NCI-H524 treated with DMSO at 0.1 percent for 48 hours (cell line): ENCODE measurements at places on chromosomes 16 and 17.

- no peak for DNase-seq
These were observed 33.5 kb downstream of the XYLT1 start for GRCh38 chr16:17437127-17437720.

DNA sequence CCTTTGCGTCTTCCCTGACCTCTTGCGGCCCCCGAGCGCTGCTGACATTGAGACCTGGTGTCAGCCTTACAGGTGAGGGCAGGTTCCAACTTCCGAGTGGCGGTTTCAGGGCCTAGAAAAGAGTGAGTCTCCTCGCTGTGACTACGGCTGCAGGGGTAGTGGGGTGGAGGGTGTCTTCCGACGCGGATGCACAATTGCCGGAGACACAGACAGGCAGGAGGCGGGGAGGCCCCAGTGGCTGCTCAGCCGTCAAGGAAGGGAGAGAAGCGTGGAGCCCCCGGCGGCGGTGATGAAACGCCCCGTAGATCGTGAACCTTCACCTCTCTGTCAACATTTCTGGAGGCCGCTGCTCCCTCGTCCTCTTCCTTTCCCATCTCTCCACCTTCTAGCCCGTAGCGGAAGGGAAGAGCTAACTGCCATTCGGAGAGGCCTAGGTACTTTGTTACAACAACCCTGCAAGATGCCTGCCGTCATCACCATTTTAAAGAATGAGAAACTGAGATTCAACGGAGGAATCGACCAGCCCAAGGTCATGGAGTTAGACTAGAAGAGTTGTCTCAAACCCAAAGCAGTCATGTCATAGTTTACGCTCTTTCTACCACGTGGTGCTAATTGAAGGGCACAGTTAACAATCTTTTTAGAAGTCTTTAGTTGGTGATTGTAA lies 485 bp downstream of the DNAJA3 start:
- no peak for DNase-seq

DNA sequence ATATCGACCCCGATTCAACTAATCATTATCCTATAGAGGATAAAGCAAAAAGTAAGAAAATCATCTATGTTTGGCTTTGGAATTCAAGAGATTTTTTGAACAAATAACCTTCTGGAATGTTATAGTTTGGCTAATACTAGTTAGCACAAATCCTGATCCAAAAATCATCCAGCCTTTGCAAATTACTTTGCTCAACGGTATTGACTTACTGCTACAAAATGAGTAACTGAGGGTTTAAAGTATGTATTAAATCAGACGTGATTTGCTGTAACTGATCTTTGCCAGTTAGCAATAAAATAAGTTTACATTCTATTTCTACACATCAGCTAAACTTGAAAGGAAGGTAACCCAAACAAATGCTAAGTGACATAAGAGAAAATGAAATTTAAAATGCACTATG lies 6.5 kb downstream of the MED13 start:
- DNase-seq, result no peak

DNA sequence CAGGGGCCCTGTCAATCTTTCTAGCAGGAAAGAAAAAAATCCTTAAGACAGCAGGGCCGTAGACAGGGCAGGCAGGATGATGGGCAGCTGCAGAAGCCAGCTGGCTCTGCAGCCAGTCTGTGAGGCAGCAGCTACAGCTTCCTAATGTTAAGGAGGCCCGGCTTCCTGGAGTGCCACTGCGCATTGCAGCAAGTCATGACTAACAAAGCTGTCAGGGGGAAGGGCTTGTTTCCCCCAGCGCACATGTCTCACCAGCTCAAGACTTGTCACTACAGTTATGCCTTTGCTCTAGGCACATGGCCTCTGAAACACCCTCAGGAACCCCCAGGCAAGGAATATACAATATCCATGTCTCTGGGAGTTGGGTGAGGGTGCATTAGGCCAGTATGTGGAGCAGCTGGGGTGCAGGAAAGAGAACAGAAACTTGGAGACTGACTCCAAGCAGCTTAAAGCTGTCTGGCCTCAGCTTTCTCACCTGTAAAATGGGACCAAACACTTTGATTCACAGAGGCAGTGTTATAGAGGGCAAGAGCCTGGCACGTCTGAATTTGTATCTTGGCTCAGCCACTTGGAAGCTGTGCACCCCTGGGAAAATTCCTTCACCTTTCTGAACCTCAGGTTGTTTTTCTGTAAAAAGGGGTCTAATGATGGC lies 220.0 kb downstream of the HAPSTR1 start:
- DNase-seq, result peak; percentile 51

DNA sequence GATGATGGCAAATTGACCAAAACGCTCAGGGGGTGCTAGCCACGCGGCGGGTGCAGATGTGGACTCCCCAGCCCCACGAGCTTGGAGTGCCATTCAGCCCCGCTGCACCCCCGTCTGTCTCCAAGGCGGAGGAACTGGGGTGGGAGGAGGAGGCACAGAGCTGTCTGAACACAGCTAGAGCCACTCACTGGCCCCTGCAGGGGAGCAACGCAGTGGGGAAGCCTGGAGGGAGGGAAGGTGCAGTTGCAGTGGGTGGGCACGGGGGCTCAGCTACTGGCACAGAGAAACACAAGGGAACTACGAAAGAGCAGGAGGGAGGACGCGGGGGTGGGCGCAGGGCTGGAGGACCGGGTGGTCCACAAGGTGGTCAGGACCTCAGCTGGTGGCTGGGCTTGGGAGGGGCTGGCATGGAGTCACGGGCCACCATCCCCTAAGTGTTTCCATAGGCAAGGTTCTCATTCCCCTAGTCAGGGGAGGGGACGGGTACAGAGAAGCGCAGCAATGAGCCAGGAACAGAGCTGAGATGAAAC lies 46.3 kb upstream of the CDR2 start:
- DNase-seq, result no peak

DNA sequence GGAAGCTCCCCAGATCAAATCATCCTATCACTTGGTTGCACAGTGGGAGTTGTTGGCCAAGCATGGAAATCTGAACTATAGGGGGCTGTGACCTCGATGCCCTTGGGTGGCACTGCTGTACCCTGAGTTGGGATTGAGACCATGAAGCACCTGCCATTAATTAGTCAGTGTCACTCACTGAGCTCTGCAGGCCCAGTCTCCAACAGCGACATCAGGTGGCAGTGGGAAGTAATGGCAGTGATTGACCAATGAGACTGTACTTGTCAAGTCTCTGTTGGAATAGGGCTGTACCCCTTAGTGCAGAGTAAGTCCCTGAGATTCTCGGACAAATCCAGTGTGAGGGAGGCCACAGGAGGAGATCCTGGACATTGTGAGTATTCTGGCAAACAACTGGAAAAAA lies 118.0 kb upstream of the RPL38 start:
- no peak for DNase-seq

DNA sequence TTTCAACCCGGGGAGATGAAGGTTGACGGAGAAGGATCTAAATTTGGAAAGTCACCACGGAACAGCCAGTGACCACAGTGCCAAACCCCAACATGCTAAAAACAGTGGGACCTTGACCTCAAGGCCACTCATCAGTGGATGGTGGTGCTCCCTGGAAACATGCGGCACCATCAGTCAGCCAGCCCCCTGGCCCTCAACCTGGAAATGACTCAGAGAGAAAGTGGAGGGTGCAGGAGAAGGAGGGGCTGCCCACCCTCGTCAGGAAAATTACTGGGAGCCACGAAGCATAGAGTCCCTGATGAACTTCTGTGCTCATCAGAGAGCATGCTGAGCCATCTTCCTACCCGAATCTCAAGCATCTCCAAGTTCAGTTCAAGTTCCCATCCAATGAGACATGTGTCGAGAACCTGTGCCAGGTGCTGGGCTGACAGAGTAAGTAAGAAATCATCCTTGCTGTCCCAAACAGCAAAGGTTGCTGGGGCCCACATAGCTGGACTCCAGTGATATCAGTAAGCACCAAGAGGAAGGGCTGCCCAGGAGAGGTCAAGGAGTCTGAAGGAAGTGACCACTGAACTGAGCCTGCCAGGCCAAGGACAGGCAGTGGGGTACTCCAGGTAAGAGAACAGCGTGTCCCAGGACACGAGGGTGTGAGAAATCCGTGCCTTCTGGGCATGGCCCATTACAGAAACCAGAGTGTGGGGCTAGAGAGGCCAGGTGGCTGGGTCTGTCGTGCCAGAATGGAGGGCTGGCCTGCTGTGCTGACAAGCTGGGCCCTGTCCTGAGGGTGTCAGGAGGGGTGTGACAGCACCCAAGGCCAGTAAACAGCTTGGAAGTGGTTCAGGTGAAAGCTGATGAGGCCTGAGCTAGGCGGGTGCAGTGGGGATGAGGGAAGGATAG lies 5.2 kb downstream of the PECAM1 start:
- no peak for DNase-seq

- no peak for DNase-seq
These were observed 19.2 kb downstream of the ATPAF2 start for GRCh38 chr17:18019838-18020154.

DNA sequence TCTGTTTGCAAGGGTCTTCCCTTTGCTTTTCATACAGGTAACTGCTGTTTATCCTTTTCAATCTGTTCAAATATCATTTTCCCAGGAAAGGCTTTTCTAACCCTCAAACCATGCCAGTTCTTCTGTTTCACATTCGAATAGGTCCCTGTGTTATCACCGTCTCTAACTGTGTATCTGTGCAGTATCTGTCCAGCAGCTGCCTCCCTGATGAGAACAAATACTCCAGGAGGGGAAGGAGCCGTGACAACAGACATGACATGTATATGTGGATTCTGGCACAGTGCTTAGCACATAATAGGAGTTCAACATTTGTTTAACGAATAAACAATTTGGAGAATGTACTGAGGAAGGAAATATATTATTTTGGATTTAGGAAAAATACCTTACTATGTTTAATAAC lies 95.7 kb downstream of the STX8 start:
- DNase-seq, result no peak

- no peak for DNase-seq
These were observed 79.8 kb downstream of the HELZ start for GRCh38 chr17:67165201-67165600.

DNA sequence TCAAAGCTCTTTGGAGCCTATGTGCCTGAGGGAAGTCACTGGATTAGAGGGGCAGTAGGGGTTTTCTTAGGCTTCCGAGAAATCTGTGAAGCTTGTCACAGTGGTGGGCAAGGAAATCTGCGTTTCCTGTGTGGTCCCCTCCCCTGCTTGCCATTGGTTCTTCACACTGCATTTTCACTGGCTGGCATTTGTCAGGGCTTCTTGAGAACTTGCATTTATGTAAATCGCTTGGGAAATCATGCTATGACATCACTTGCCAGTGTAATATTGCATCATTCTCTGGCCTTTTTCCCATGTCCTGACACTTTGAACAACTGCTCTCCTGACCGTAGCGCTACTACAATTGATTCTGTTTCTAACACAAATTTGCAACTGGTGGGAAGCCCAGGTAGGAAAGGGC lies 1.8 kb downstream of the CACNG3 start:
- no peak for DNase-seq

DNA sequence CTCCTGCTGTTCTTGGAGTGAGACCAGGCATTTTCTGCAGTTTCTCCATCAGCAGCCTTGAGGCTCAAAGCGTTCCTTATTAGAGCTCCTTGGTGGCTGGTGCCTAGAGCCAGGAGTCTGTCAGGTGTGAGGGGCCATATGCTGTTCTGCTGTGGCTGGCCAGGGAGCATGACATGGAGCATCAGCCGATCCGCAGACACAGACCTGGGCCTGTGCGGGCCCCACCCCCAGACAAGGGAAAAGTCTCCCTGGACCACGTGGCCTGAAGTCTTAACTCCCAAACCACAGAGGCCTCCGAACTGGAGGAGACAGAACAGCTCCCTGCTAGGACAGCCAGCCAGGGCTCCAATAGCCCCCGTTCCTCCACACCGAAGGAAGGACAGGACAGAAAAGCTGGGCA lies 162.7 kb upstream of the CIBAR2 start:
- DNase-seq, result peak; percentile 66

GRCh38 chr17:61783556-61784304 lies 79.6 kb downstream of the BRIP1 start:
- DNase-seq, result no peak

DNA sequence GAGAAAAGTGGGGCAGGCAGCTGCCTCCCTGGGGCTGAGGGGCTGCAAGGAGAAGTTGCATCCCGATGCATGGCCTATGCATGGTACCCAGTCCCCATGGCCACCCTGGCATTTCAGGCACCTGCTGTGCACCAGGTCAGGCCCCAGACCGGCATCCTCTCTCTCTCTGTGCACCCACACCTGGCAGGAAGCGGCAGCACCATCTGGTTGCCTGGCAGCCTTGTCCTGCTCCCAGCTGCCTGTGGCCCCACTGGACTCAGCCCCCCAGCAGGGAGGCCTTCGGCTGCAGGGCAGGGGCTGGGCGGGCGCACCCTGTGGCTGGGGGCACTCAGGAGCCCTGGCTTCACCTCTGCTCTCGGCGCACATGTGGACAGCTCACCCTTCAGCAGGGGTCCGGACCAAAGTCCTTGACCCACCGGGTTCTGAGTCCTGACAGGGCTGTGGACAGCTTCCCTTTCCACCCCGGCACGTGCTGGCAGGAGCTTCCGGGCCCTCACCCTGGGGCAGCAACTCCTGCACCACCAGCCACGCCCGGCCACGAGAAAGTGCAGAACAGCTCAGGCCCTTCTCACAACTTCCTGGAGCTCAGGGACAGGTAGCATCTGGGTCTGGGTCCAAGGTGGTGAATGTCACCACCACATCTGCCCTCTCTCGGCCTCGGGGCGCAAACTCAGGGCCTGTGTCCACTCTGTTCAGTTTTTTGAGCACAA lies 36.7 kb downstream of the CTU2 start:
- no peak for DNase-seq

- DNase-seq, result no peak
These were observed 15.8 kb upstream of the OGFOD3 start for GRCh38 chr17:82434216-82434565.

GRCh38 chr17:74196541-74197317 lies 6.7 kb upstream of the RPL38 start:
- no peak for DNase-seq

- DNase-seq, result no peak
These were observed 175.3 kb upstream of the MPHOSPH6 start for GRCh38 chr16:82345318-82345717.

- no peak for DNase-seq
These were observed 12.5 kb downstream of the POLR2A start for GRCh38 chr17:7496470-7497183.

GRCh38 chr16:86167061-86167460 lies 268.1 kb downstream of the IRF8 start:
- no peak for DNase-seq

GRCh38 chr17:74096456-74096855 lies 107.0 kb upstream of the RPL38 start:
- DNase-seq, result peak; percentile 41

GRCh38 chr17:34991606-34992005 lies 11.3 kb downstream of the LIG3 start:
- no peak for DNase-seq
